ENCODE measurements at places on chromosomes 2 and 18.

DNA sequence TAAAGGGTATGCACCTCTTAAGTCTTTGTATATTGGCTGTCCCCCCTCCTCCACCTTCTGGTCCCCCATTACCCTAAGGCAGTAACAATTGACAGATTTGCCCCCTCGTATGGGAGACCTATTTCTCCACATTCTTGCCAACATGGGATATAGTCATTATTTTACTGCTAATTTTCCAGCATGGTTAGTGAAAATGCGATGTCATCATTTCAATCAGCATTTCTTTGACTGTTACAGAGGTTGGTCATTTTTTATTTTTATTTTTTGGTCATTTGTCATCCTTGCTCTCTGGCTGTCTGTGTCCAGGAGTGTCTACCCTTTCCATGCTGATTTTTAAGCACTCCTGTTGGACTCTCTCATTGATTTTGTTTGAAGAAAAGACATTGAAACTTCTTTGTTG, 45.4 kb upstream of the SPP2 start:
- DNase-seq: no peak

GRCh38 chr2:65514555-65515195, 82.3 kb upstream of the SPRED2 start:
- no peak for DNase-seq

GRCh38 chr2:25453199-25453905, 111.6 kb upstream of the DNMT3A start:
- no peak for DNase-seq

DNA sequence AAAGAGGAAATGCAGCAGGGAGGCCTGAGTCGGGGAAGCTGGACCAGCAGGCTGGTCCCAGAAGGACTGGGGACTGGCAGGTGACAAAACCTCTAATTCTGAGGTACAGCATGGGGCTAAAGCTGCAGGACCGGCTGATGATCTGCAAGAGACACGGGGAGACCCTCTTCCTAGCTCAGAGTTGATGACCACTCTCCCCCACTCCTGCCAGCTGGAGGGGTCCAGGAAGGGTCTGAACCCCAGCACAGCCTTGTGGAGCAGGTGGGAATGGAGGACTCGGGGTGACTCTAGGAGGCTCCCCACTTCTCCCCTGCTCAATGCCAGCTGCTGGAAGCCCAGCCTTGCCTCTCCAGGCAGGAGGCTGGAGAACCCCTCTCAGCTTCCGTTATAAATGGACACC, 67.7 kb downstream of the TWIST2 start:
- no peak for DNase-seq

DNA sequence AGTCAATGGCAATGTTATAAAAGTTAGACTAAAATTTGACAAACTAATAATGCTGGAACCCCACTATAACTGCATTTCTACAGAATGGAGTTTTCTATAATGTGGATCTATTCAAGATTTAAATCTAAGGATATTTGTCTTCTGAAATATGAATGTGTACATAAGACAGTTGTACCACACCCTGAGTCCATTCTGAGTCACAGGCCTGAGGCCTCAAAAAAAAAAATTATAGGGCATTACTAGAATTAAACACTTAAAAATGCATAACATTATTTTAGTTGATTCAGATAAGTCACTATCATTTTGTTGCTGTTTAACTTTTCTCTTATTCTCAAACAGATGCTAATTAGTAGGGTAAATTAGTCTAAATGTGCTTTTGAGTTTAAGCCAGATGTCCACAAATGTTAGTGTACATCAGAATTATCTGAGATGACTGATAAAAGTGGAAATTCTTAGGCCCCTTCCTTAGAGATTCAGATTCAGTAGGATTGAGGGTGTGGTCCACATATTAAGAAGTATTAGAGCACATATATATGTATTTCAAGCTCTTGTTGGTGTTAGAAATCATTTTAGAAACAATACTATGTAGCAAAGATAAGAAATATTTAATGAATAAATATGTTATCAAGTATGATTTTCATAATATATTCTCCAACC, 42.4 kb upstream of the COL5A2 start:
- DNase-seq: no peak

GRCh38 chr2:186995092-186995491, 146.1 kb upstream of the ZSWIM2 start:
- no peak for DNase-seq

GRCh38 chr2:239041062-239041461, 193.2 kb downstream of the TWIST2 start:
- DNase-seq: no peak

GRCh38 chr2:11187731-11188130, 32.5 kb downstream of the SLC66A3 start:
- DNase-seq: no peak

GRCh38 chr2:1360557-1361250, 52.6 kb upstream of the TPO start:
- DNase-seq: no peak

GRCh38 chr2:173249661-173250641, 104.7 kb upstream of the CDCA7 start:
- DNase-seq: no peak

DNA sequence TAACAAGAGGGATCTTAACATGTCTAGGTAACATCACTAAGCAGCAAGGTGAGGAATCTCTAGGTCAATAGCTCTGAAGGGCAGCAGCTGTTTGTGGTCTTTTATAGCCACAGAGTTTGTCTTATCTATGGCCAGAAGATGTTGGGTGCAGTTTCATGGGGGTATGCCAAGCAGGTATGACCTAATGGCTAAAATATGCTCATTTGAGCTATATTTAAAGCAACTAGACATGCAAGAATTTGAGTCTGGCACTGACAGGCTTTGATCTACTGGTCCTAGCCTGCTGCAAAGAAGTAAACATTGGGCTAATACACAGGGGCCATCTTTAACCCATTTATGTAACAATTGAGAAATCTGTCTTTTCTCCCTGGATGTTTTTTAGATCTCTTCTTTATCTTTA, 13.9 kb upstream of the UGP2 start:
- DNase-seq: peak; percentile 14

- DNase-seq: no peak
These were observed 137.3 kb downstream of the TWIST2 start for GRCh38 chr2:238985041-238985729.

GRCh38 chr2:181372646-181373040, 84.5 kb upstream of the ITGA4 start:
- DNase-seq: no peak

GRCh38 chr18:79411614-79412526, 16.1 kb downstream of the NFATC1 start:
- no peak for DNase-seq

DNA sequence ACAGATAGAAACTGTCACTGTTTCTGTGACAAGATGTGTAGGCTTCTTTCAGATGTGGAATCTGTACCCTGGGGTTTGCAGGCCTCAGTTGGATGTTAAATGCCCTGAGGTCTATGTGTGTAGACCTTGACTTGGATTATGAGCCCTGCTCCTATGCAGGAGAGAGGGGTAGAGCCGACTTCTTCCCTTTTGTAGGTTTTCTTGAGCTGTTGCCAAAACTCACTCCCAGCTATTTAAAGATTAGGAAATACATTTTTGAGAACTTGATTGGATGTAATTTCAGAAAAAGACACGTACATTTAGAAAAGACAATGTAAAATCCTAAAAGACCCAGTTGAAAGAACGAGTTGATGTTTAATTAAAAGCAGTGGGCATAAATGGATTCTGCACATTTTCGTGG, 374.8 kb downstream of the SLC4A3 start:
- no peak for DNase-seq

DNA sequence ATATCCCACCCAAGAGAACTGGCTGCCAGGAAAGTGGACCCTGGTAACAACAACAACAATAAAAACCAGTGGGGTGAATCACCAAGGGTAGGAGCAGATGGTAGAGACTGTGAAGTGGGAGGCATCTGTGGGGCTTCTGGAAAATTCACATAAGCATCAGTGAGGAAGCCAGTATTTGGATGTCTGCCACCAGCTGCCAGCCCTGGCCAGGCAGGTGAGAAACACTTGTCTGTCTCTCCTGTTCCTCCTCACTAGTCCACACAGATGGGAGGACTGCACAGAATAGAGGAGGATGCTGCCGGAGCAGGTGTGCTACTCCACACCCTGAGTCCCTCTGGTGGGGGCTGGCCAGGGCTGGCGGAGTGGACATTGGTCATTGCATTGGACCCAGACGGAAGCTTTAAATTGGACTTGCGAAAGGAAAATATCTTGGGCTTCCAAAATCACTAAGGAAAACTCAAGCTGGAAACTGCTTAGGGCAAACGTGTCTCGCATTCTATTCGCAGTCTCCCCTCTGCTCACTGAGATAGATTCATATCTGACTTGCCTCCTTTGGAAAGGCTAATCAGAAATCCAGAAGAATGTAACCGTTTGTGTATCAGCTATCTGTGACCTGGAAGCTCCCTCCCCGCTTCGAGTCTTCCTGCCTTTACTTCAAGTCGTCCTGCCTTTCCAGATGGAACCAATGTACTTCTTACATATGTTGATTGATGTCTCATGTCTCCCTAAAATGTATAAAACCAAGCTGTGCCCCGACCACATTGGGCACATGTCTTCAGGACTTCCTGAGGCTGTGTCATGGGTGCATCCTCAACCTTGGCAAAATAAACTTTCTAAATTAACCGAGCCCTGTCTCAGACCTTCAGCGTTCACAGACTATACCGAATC, 69.1 kb downstream of the NAB1 start:
- DNase-seq: peak; percentile 57

- no peak for DNase-seq
These were observed 315.3 kb upstream of the GULP1 start for GRCh38 chr2:187976259-187976985.

GRCh38 chr2:237631007-237631785, 3.8 kb downstream of the LRRFIP1 start:
- no peak for DNase-seq

GRCh38 chr18:25262920-25263319, 89.0 kb downstream of the ZNF521 start:
- no peak for DNase-seq

DNA sequence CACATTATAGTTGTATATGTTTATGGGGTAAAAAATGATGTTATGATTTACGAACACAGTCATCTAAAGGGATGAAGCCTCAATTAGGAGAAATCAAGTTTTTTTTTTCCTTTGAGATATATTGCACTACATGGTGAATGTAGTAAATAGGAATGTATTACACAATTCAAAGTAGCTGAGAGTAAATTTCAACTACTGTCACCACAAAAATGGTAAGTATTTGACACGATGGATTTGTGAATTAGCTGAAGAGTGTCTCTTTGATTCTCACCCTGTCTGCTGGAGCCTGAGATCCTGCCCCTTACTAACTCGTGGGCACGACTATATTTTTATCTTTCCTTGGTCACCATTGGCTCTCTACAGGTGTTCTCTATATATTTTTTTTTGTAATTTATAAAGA, 540.4 kb upstream of the DSEL start:
- no peak for DNase-seq

- DNase-seq: no peak
These were observed 321.0 kb upstream of the NRP2 start for GRCh38 chr2:205361272-205361671.

DNA sequence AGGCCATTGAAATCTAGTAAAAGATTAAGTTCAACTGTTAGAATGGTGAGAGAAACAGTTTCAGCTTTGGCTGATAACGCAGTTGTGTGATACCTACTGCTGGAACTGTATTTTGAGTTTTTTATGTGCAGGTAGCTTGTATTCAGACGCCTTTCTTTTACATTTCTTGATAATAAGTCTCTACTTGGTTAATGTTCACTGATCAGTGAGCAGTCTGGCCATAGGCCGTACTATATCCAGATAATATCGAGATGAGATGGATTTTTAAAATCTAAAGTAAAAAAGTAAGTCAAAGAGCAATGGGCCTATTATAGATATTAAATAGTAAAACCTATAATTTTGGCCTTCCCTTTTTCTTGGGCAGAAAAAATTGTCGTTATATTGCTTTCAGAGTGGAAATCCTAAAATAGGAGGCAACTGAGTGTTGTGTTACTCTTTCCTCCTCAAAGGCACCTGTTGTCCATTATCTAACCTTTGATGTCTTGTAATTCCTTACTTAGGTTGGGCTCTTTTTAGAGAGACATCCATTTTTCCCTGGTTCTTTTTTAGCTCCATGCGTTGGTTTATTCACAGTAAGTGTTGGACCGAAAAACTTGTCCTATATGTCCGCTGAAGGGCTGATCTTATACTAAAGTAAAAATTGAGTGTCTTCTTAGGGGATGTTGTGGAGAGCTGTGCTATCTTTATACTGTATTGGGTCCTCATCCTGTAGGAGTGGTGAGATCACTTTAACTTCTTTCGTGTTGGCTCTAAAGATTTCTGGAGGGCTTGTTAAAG, 1.7 kb downstream of the EML4 start:
- no peak for DNase-seq

GRCh38 chr2:933734-934295, 16.8 kb upstream of the SNTG2 start:
- DNase-seq: no peak

GRCh38 chr2:219681694-219682300, 54.4 kb downstream of the SLC4A3 start:
- peak; percentile 25 for DNase-seq

GRCh38 chr18:64094210-64094609, 54.7 kb downstream of the LINC00305 start:
- DNase-seq: no peak

GRCh38 chr2:172817411-172817810, 81.8 kb downstream of the RAPGEF4 start:
- DNase-seq: no peak

- no peak for DNase-seq
These were observed 52.6 kb upstream of the EMILIN2 start for GRCh38 chr18:2794159-2794558.

All from kidney capillary endothelial cell (primary cell).